ENCODE measurements at places on chromosomes 2 and 18.

DNA sequence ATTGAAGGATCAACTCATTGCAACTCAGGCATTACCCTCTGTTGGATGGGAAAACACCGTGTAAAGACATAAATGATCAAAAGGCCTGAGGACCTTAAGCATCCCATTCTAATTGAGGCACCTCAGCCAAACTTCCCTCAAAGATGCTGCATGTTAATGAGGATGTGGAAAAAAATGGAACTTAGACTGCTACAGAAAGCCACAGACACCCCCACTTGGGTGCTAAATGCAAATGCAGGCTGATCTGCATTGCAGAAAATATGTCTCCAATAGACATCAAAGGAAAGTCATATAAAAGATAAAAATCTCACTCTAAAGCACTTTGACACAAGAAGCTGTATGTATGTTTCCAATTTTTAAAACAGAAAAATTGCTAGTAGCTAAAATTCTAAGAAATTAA is 504.7 kb downstream of the KCNJ3 start:
- DNase-seq = no peak

DNA sequence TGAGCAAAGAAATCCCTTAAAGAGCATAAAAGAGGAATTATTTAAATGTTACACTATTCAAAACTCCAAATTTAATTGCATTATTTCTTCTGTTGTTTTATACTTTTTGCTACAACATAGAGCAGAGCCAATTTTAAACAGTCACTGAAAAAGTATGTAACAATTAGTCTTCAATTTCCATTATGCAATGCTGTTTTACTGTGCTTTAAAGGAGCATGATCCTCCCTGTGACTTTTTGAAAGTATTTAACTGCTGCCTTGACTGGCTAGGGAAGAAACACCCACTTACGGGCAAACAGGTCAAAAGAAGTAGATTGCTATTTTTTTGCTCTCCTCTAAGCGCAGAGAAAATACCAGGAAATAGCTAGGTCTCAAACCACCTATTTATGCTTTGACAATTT is 217.4 kb upstream of the GCFC2 start:
- no peak for DNase-seq

- DNase-seq = no peak
These were observed 4.9 kb upstream of the HS6ST1 start for GRCh38 chr2:128323555-128323931.

- DNase-seq = no peak
These were observed 887.2 kb upstream of the KLHL29 start for GRCh38 chr2:22497789-22498188.

- peak; percentile 88 for DNase-seq
These were observed 2.6 kb upstream of the GPR35 start for GRCh38 chr2:240622531-240623235.

DNA sequence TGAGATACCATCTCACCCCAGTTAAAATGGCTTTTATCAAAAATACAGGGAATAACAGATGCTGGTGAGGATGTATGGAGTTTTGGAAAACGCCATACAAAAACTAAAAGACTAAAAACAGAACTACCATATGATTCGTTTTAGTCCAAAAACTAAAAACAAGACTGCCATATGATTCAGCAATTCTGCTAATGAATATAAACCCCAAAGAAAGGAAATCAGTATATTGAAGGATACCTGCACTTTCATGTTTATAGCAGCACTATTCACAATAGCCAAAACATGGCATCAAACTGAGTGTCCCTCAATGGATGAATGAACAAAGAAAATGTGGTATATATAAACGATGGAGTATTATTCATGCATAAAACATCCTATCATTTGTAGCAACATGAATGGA is 224.4 kb upstream of the MC4R start:
- no peak for DNase-seq

- no peak for DNase-seq
These were observed 4.7 kb upstream of the KRCC1 start for GRCh38 chr2:88059979-88060906.

Data from mesenteric fat pad (tissue), 1 donor.